Bronchus fibroblast of lung (primary cell): ENCODE measurements at places on chromosomes 6 and 20. TPM values are rescaled to one million over a fixed set of nuclear protein-coding genes. Genes with fewer than 3 reads are reported as not detected.

Gene KCNK17
- not detected in 2 replicates for total RNA-seq

Gene IL20RA
- 0.17 and 0.45 TPM in 2 replicates for total RNA-seq

Gene ACTL10
- total RNA-seq = 2.0 and 2.1 TPM in 2 replicates

Gene CAGE1
- 0.17 TPM in 1 of 2 replicates, not detected in the other for total RNA-seq

Gene SNTA1
- total RNA-seq = 16.8 and 16.9 TPM in 2 replicates

Gene PHACTR2
- 18.5 and 20.8 TPM in 2 replicates for total RNA-seq

Gene FUT9
- total RNA-seq = not detected in 2 replicates

Gene SASH1
- total RNA-seq = 11.8 and 12.3 TPM in 2 replicates
